DMS53 (cell line): ENCODE measurements at places on chromosomes 4 and X.

DNA sequence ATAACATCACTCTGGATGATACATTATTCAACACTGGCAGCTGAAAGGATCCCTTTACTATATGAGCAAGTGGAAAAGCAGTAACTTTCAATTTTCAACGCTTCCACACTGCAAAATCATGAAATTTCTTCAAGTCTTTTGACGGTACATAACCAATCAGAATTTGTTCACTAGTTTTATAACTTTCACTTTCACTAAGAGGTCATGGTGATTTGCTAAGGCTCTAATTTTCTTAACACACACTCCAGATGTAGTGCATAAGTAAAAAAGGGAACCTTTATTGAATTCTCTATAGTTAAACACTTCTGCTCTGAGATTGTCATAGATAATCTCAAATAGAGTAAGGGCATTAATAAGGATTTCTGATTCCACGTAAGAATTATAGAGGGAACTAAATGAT lies 4.1 kb downstream of the ARMCX2 start:
- no peak for DNase-seq

GRCh38 chr4:1027915-1028238 lies 16.5 kb downstream of the FGFRL1 start:
- no peak for DNase-seq

DNA sequence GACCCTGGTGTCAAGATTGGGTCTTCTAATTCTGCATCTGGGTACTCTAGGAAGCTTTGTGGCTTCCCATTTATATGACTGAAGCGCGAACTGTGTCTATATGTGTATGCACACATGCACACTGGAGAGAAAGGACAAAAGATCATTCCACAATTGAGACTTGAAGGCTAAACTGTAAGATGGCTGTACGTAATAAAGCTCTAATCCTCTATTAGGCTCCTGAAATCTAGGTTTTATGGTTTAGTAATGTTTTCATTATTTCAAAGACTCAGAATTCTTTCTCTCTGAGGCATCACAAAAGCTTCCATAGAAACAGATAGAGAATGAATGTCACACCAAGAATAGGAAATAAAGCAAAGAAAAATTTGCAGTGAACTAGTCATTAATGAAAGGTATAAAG lies 320.7 kb upstream of the FTHL17 start:
- no peak for DNase-seq

GRCh38 chr4:146646593-146647325 lies 8.1 kb downstream of the POU4F2 start:
- DNase-seq, result peak; percentile 38

DNA sequence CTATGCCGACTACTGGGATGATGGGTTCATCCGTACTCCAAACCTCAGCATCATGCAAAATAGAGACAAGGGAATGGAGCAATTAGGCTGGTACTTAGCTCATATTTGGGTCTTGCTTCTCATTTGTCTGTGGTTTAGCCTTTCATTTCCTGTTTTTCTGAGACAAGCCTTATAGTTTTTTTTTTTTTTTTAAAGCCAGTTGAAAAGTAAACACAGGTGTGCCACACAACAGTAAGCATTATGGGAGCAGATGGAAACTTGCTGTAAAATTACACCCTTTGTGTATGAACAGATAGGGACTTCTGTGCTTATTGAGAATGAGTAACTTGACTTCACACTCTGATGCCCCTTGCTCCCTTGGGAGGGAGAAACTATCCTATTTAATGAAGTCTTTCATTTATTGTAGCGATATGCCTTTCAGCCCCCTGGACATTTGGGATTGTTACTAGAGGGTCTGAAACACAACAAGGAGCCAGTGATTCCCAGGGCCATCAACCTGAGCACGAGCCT lies 13.7 kb downstream of the RASSF6 start:
- DNase-seq, result peak; percentile 81

GRCh38 chrX:139751053-139751452 lies 43.1 kb upstream of the MCF2 start:
- no peak for DNase-seq

DNA sequence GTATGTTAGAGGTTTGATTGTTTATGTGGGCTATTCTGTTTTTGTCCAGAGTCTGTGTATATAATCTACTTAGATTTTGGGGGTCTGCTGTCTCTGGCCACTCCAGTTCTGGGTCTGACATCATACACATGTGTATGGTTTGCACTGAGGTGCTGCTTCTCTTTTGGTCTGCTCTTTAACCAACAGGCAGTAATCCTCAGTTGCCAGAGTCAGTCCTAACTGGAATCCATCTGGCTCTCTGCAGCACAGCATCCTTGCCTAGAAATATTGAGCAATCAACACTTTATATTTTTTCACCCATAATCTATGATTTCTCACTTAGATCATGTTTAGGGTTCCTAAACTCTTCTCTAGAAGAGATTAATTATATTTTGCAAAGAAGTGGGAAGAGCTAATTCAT lies 98.3 kb upstream of the SFRP2 start:
- no peak for DNase-seq
